ENCODE measurements at places on chromosomes 5 and 9.

GRCh38 chr5:150778517-150779396, at the start of gene SMIM3:
Gene SMIM3 (plus strand): TSS chr5:150778757. CDS start chr5:150795441, 16,684 bp downstream.
- DNase-seq: peak; percentile 92

GRCh38 chr9:90789862-90790261, 11.8 kb upstream of the SYK start:
- no peak for DNase-seq

DNA sequence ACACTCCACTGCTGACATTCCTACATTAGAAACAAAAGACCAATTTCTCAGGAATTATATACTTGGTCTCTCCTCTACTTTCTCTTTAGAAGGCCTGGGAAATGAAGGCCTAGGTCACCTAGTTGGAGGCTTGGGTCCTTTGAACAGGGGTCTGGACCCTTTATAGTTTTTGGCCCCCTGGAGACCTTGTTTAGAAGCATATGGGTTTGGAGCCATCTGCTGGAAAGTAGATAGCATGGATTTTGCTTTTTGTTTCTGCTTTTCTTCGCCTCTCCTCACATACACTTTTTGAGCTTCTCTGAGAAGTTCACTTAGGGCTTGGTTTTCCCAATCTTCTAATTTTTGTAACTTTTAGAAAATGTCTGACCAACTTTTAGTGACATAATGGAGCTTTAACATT, 67.1 kb upstream of the CDK20 start:
- DNase-seq: no peak

GRCh38 chr9:88833946-88834345, 157.3 kb upstream of the S1PR3 start:
- DNase-seq: no peak

- no peak for DNase-seq
Measured at GRCh38 chr9:131731237-131731636, 8.6 kb downstream of the RAPGEF1 start.

- no peak for DNase-seq
Measured at GRCh38 chr5:72845889-72846288, 29.4 kb downstream of the TNPO1 start.

- no peak for DNase-seq
Measured at GRCh38 chr5:139473565-139473964, 2.8 kb downstream of the SMIM33 start.

GRCh38 chr5:139565411-139566305, 4.5 kb downstream of the UBE2D2 start:
- DNase-seq: no peak

- DNase-seq: no peak
Measured at GRCh38 chr9:83406921-83407320, 131.3 kb downstream of the FRMD3 start.

DNA sequence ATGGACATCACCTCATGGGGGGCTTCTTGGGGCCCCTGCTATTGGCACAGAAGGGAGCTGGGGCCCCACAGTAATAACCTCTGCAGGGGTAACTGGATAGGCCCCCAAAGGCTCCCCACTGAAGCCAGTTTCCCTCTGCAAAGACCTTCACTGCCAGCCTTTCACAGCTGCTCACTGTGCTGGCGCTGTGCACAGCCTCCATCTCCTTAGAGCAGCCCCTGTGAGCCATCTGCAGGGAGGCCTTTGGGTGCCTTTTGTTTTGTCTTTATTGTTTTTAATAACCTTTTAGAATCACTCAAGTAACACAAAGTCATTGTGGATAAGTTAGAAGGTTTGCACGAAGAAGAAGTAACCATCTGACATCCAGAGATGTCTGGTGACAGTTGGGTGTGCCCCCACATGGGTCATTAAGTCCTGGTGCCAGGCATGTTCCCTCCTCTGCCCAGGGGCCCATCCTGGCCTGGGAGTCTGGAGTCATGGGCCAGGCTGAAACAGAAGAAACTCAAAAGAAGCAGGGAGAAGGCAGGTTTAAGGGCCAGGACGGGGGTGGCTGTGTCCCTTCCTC, 42.7 kb downstream of the NCS1 start:
- DNase-seq: no peak

DNA sequence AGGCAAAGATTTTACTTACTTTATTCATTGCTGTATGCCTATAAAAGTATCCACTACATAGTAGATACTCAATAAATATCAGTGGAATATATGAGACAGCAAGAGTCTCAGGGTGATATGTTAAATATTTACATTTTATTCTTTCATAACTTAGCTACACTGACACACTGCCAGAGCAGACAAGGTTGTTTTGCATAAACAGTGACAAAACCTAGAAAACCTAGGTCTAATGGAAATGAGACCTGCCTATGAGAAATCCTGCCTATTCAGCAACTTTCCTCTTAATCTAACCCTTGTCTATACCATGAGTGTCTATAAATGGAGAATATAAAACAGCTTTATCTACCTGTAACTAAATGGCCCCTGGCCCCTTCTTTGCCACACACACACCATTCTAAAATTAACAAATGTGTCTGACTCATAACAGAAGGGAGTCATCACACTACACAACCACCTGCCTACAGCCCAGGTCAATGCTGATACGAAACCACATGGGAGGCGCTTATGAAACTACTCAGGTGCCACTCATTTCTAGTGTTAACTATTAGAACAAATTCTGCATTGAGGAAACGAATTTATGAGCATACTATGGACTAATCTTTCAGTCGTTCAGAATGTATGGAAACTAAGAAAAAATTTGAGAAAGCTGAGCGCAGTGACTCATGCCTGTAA, 60.3 kb downstream of the UBAP2 start:
- DNase-seq: no peak

GRCh38 chr5:170025853-170026252, 45.6 kb upstream of the INSYN2B start:
- no peak for DNase-seq

All from left ventricle myocardium superior (tissue), 1 donor.